ENCODE measurements at places on chromosomes 3 and 15.

GRCh38 chr3:48429317-48429959, 448 bp downstream of the PLXNB1 start:
- DNase-seq: peak; percentile 57

DNA sequence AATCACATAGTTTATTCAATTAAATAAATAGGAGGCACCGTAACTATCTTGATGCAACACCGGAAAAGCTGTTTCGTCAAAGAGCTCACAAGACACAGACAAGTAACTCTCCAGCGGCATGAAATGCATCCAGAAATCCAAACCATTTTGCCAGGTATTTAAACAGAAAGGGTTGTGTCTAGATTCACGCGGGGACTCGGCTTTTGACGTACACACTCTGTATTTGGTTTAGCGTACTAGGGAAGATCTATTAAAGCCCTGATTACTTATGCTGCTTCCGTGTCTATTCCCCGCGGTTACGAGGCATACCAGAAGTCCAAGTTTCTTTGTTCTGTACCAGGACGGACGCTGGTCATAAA, 718 bp downstream of the BNIP2 start:
- no peak for DNase-seq

DNA sequence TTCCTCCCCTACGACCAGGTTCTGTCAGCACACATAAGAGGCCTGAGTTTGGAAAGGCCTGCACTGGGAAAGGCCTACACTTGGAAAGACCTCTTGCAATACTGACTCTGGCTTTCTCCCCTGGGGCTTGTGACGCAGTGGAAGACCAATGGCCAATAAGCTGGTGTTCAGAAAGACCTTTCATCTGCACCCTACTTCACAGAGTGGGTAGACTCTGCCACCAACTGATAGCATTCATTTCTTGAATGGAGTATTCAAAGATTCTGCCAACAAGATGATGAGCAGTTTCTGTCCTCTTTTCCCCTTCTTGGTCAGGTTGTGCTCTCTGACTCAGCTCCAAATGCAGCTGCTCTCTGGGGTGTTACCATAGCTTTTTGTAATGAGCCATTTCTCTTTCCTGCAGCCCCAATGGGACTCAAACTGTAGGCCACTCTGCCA, 48.8 kb downstream of the TIPARP start:
- no peak for DNase-seq

DNA sequence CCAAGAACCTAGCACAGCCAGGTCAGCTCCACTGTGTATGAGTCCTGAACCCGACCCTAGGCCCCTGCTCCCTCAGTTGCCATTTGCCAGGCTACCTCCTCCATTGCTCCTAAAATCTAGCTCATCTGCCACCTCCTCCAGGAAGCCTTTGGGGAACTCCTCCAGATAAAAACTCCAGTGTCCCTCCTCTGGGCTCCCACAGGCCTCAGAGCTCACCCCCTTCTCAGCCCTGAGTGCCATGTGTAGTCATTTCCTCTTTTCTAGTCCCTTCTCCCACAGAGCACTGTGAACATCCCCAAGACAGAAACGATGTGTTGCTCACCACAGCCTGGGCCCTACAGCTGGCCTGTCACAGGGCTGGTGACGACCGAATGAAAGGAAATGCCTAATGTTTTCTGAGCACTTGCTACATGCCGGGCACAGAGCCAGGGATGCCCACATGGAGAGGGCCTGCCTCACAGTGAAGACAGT, 61.0 kb downstream of the IQSEC1 start:
- DNase-seq: no peak

DNA sequence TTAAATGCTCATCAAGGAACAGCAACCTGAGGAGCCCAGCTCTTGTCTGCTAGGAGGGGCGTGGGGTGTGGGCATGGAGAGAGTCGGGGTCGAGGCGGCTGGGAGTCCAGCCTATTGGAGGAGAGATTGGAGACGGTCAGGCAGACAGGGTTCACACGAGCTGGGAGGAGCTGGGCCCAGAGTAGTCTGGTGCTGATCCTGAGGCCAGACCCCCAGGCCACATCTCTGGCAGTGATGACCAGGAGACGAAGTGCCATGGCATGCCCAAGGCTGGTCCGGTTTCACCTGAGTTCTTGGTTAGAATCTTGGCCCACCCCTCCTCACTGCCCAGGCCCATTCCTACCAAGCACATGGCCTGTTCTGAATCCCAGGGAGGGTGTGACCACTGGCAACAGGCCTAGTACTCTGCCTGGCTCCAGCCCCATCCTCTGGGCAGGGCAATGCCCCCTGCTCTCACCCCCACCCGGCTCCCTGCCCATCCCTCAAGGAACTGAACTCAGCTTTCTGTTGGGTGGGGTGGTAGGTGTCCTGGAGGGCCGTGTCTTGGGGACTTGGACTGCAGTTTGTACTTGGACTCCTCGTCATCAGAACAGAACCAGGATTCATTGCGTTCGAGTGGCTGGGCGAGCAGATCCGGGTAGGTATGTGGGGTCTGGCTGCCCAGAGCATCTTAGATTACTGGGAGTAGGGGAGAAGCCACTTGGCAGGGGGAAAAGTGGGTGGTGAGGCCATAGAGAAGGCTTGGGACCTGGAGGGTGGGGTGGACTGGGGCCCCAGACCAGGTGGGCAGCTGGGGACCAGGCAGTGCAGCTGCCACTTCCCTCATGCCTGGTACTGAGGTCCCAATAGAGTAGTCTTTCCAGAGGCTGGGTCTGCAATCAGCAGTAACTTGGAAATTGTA, 20.8 kb downstream of the SLC28A1 start:
- no peak for DNase-seq

DNA sequence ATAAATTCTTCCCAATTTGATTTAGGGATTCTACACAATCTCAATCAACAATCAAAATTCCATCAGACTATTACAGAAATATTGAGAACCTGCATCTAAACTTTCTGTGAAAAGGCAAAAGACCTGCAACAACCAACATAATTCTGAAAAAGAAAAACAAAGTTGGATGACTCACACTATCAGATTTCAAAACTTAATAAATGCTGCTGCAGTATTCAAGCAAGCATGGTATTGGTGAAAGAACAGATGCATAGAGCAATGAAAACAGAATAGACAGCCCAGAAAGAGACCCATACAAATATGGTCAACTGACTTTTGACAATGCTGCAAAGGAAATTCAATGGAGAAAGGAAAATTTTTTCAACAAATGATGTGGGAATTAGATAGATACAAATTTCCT, 477.1 kb upstream of the NR2F2 start:
- DNase-seq: no peak

DNA sequence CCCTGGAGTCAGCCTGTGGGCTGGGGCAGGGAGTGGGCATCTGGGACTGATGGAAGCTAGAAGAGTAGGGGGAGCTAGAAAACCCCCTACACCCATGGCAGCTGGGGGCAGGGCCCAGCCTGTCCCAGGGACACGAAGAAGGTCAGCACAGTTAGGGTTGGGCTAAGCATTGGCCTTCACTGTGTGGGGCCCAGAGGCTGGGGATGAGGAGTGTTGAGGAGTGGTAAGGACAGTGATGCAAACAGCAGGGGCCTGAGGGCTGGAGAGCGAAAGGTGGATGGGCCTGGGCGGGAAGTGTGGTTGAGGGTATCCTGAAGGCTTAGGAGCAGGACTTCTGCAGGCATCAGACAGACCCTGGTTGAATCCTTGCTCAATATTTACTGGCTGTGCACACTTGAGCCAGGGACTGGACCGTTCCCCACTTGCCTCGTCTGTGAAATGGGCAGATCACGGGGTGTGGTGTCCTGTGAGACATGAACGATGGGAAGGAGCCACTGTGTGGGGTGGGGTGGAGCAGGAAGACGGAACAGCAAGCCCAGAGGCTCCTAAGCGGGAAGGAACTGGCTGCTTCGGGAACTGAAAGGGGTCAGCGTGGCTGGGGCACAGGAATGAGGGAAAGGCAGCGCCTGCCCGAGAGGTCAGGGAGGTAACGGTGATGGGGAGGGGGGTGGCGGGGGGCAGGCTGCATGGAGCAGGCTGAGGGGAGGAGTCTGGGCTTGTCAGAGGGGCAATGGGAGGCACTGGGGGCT, 7.3 kb downstream of the PRKCD start:
- DNase-seq: no peak

GRCh38 chr3:18732474-18732873, 307.3 kb upstream of the SATB1 start:
- DNase-seq: no peak

DNA sequence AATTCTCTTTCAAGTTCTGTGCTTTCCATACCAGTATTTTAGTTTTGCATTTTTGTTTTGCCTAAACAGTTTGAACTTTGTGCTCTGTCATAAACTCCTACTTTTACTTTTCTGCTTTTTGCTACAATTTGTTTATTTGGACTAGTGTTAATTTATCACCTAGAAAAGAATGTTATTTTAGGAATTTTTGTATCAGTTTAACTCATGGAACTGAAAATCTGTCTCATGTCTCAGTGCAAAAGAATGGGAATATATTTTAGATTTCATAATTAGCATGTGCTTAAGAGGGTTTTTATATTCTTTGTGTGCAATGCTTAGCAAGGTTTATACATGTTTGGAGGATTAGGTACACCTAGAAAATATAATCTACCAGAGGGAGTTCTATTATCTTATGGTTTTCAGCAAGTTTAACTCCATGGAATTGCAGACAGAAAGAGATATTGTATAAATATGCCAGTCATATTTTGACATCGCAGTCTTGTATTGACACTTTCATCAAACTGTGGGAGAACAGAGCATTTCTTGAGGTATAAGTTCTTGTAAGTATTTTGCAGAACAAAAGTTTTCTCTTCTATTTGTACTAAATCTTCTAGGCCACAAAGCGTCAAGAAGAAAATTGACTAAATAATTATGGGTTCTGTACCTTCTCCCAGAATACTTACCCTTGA, 409.9 kb downstream of the RBMS3 start:
- no peak for DNase-seq

- DNase-seq: no peak
Observed at GRCh38 chr3:46960081-46960701, 16.4 kb downstream of the CCDC12 start.

DNA sequence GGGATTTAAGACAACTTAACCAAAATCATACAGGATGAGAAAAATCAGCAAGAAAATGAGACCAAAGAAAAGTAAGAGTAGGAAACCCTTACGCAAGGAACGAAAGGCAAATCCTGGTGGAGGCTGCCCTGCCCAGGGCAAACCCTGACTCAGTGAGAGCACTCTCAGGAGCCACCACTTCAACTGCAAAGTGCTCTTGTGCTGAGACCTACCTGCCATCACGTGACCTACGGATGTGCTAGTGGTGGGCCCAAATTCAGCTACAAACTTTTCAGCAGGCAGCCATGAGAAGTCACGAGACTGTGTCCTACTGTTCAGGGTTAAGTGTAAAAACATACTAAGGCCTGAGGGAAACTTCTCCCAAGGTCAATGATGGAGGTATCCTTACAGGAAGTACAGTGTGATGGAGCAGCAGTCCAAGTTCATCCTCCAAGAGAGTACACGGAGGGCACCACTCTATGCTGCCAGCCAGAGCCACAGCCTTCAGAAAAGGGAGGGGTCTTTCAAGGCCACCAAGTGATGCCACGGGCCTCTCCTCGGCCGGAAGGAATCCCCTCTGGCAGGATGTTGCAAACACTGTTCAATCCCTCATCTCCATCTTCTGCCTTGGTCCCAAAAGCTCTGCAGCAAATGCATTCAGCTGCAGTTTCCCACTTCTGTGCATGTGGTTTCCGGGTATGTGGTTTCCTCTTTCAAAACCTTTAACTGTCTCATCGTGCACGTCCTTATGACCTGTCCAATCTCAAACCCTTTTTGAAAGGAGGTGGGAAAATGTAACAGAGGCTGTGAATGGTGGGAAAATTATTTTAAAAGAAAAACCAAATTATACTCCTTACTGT, 9.5 kb downstream of the CHSY1 start:
- DNase-seq: no peak

DNA sequence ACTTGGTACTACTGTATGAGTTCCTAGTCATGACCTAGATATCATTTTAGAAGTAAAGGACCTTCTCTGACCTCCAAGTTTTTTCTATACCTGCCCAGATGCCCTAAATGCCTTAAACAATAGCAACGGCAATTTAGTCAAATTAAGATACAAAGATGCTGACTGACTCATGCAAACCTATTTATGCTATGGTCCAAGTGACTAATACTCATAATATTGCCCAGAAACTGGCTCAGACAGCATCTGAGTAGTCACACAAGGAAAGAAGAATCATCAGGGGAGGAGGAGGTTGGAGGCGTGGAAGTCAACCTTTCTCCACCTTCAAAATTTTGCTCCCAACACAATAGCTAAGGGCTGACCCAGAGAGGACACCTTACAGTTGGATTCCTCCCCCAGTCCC, 6.8 kb downstream of the FYCO1 start:
- DNase-seq: no peak

- DNase-seq: no peak
Observed at GRCh38 chr15:88745696-88746095, 57.5 kb upstream of the ACAN start.

DNA sequence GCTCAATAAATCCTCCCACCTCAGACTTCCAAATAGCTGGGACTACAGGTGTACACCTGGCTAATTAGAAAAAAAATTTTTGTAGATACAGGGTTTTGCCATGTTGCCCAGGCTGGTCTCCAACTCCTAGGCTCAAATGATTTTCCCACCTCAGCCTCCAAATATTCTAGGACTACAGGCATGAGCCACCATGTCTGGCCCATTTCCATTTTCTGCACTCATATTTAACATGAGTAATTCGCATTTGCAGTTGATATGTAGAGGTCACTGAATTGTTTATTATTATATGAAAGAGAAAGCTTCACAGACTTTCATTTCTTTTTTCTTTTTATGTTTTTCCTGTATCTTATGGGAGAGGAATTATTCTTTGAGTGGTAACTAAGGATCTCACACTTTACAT, 492.7 kb downstream of the CNTN3 start:
- no peak for DNase-seq

- no peak for DNase-seq
Observed at GRCh38 chr3:78348664-78349063, 1308.8 kb downstream of the ROBO2 start.

DNA sequence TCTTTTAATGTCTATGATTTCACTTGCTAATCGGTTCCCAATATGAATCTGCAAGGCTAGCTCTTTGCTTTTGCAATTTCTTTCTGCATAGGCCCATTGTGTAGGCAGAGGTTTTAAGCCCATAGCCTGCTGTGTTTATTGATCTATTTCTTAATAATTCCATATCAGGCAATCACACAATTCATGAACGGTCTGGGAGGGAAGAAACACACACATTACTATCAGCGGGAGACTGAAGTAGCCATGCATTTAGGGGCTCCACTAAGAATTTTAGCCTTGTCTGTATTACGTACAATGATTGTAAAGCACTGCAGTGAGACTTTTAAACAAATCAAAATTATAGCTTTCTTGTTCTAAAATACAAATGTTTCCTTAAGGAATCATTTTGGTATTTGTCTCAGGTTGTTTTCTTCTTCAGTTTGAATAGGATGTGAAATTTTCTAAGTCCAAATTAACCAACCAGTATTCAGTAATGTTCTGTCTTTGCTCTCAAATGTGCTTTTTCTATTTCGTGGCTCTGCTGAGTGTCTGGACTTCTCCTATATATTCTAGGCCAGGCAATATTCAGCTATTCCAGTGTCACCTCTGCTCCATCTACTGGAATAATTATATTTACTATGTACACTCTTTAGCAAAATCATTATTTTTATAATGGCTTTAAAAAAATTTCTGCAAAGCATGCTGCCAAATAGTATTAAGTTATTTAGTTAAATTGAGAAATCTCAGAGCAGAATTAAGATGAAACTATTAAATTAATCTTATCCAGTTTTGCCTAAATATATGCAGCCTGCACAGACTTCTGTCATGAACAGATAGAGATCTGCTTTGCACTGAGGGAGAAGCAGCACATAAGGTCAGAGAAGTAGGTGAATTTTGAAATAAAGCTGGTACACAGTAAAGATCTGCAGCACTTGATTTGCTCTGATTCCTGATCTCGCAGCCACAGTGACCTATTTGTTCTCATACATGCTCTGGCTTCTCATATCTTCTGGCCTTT, 103.0 kb upstream of the NAALADL2 start:
- DNase-seq: no peak

All from NCI-H774 (cell line).